Kidney epithelial cell (primary cell): ENCODE measurements at places on chromosomes 3 and 15. TPM values are rescaled to one million over a fixed set of nuclear protein-coding genes. Genes with fewer than 3 reads are reported as not detected.

TMCO5A gene
- total RNA-seq: not detected in 2 replicates

THBS1 gene
- 67.3 and 84.0 TPM in 2 replicates for total RNA-seq

ITIH1 gene
- not detected in 2 replicates for total RNA-seq

GPR149 gene
- not detected in 2 replicates for total RNA-seq

MME gene
- 83.5 and 117 TPM in 2 replicates for total RNA-seq

SLCO2A1 gene
- total RNA-seq: 2.5 and 3.6 TPM in 2 replicates

CCR3 gene
- total RNA-seq: not detected in 2 replicates

MGLL gene
- total RNA-seq: 71.8 and 76.3 TPM in 2 replicates

P2RY1 gene
- 0.41 and 0.58 TPM in 2 replicates for total RNA-seq

CCDC71 gene
- 41.2 and 46.6 TPM in 2 replicates for total RNA-seq

SELENOS gene
- 109 and 142 TPM in 2 replicates for total RNA-seq

IQSEC1 gene
- total RNA-seq: 14.9 and 22.7 TPM in 2 replicates

SMCO1 gene
- total RNA-seq: not detected in 2 replicates

C3orf20 gene
- 0.13 TPM in 1 of 2 replicates, not detected in the other for total RNA-seq

FILIP1L gene
- total RNA-seq: 14.9 and 15.6 TPM in 2 replicates

TCF12 gene
- 84.6 and 90.0 TPM in 2 replicates for total RNA-seq

ALPK3 gene
- total RNA-seq: 54.5 and 55.7 TPM in 2 replicates

KBTBD13 gene
- not detected in 2 replicates for total RNA-seq

CHL1 gene
- total RNA-seq: 0.27 and 0.33 TPM in 2 replicates

PLSCR5 gene
- not detected in 2 replicates for total RNA-seq

MUC4 gene
- total RNA-seq: 6.9 and 10.4 TPM in 2 replicates

LHFPL4 gene
- not detected in 2 replicates for total RNA-seq

AMIGO3 gene
- 2.9 TPM in 1 of 2 replicates, not detected in the other for total RNA-seq

FGF7 gene
- total RNA-seq: not detected in 2 replicates

LEKR1 gene
- 1.0 and 2.3 TPM in 2 replicates for total RNA-seq

GAP43 gene
- total RNA-seq: 0.07 and 0.21 TPM in 2 replicates

PAK6 gene
- total RNA-seq: 15.3 and 17.7 TPM in 2 replicates

SEMA3F gene
- 79.8 and 85.4 TPM in 2 replicates for total RNA-seq

SLC15A2 gene
- total RNA-seq: 0.07 and 0.63 TPM in 2 replicates

ARRDC4 gene
- 4.2 and 4.4 TPM in 2 replicates for total RNA-seq

SPINK8 gene
- not detected in 2 replicates for total RNA-seq
